Iris pigment epithelial cell (primary cell): ENCODE measurements at places on chromosomes 4 and X.
A peak's percentile ranks its signal among the peaks of the same experiment; 100 is the strongest.

GRCh38 chr4:156197216-156197615 lies 243.6 kb upstream of the CTSO start:
- no peak for DNase-seq

- DNase-seq = peak; percentile 77
These were observed 41.1 kb downstream of the ZFX start for GRCh38 chrX:24190500-24191156.

DNA sequence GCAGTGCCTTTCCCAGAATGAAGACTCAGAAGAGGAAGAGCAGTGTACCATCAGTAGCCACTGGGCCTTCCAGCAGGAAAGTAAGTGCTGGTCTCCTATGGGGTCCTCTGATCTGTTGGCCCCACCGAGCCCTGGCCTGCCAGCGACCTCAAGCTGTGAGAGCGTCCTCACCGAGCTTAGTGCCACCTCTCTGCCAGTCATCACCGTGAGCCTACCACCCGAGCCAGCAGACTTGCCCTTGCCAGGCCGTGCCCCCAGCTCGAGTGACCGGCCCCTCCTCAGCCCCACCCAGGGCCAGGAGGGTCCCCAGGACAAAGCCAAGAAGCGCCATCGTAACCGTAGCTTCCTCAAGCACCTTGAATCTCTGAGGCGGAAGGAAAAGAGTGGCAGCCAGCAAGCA lies 69.7 kb downstream of the STARD8 start:
- no peak for DNase-seq

- DNase-seq = no peak
These were observed 1263.1 kb downstream of the PCDH7 start for GRCh38 chr4:31983246-31983645.

DNA sequence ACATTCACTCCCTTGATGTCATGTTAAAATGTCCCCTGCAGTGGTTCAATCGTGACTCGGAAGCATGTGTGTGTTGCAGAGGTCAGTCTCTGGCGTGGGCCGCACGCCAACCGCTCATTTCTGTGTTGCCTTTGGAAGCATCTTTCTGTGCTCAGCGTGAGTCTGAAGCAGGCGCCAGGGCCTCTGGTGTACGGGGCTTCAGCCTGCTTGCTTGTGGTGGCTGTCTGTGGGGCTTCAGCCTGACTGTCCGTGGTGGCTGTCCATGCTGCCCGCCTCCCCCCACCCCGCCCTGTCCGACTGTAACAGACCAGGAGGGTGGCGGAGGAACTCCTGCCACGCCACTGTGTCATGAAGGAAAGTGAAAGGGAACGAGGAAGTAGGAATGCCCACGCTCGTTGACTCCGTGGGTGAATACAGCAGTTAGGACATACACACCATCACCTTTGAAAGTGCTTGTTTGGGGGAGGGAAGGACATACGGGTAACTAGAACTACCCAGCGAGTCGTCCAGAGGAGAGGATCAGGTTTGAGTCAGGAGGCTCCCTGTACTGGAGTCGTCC lies 14.7 kb upstream of the CLCN4 start:
- no peak for DNase-seq

GRCh38 chr4:168879188-168879587 lies 130.9 kb downstream of the CBR4 start:
- DNase-seq = no peak

DNA sequence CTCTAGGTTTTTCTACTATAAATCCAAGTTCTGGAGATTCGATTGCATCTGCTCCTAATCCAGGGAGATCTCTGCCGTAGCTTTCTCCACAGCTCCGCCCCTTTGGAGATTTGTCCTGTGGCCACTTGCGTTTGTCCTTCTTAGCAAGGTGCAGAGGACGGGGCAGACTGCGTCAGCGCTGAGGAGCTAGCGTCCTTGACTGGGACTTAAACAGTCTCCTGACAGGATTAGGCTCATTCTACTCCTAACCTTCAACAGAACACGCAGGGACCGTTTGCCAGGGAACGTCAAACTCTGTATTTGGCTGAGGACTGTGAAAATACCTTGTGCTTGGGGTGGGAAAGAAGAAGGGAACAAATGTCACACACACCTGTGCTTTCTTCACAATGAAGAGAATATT lies 38.6 kb downstream of the SORBS2 start:
- DNase-seq = no peak

DNA sequence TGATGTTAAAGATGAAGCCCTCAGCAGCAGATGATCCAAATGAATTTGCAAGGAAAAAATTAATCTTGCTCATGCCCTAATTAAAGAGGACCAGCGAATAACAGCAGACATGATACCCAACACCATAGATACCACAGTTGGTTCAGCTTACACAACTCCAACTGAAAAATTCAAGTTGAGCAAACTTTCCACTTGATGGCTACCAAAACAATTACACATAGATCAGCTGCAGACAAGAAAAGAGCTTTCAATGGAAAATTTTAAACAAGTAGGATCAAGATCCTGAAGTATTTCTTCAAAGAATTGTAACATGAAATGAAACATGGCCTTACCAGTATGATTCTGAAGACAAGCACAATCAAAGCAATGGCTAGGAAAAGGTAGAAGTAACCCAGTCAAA lies 90.0 kb downstream of the KLHL13 start:
- no peak for DNase-seq

DNA sequence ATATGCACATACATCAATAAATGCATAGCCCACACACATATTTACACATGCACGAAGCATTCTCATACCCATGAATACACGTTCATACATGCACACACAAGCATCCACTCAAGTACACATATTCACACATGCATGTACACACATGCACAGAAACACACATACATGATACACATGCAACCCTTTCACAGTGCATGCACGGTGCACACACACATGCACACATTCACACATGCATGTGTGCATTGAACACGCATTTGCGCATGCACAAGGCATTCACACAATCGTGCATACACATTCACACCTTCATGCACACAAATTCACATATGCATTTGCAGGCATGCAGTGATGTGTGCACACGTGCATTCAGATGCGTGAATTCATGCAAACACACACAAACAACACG lies 324.5 kb downstream of the DHRSX start:
- DNase-seq = no peak

- peak; percentile 65 for DNase-seq
These were observed at the start of gene YIPF6 for GRCh38 chrX:68498508-68499379. TSS of gene YIPF6 (plus strand) at chrX:68499051. CDS start at chrX:68499067, 16 bp downstream.

GRCh38 chrX:129714581-129714980 lies 24.2 kb upstream of the XPNPEP2 start:
- DNase-seq = no peak

GRCh38 chrX:15864023-15864422 lies 9.4 kb upstream of the AP1S2 start:
- no peak for DNase-seq

DNA sequence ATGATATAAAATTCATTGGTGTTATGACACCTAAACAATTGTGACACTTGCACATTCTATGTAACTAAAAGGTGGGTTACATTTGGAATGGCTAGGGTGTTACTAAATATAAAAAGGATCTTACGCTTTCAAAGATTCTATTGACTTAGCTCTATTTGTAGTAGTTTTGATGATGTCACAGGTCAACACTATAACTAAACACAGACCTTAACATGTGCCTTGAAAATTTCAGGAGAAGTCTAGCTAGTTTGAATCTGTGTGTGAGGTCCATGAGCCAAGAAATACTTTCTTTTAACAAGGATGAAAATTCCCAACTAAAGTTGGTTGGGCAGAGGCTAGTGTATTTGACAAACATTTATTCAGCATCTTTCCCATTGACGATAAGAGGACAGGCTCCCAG lies 298.0 kb downstream of the GPAT3 start:
- DNase-seq = no peak

DNA sequence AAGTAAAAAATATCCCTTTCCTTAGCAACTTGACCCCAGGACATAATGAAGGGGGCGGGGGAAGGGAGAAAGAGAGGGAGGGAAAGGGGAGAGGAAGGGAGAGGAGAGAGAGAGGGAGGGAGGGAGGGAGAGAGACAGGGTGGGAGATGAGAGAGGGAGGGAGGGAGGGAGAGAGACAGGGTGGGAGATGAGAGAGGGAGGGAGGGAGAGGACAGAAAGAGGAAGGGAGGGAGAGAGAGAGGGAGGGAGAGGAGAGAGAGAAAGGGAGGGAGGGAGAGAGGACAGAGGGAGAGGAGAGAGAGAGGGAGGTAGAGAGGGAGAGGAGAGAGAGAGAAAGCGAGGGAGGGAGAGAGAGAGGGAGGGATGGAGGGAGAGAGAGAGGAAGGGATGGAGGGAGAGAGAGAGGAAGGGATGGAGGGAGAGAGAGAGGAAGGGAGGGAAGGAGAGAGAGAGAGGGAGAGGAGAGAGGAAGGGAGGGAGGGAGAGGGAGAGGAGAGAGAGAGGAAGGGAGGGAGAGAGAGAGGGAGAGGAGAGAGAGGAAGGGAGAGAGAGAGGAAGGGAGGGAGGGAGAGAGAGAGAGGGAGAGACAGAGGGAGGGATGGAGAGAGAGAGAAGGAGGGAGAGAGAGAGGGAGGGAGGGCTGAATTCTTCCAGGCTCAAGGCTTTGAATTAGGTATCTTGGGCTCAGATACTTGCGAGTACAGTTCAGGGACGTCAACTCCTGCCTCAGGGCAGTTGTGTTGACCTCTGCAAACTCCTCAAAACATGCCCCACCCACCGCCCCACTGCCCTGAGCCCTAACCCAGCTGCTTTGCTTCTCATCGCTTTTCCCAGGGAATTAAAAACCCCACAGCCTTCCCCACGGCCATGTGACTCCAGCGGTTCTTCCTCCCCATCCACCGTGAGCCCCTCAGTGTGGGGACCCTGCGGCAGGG lies 40.0 kb upstream of the ADRA2C start:
- no peak for DNase-seq

DNA sequence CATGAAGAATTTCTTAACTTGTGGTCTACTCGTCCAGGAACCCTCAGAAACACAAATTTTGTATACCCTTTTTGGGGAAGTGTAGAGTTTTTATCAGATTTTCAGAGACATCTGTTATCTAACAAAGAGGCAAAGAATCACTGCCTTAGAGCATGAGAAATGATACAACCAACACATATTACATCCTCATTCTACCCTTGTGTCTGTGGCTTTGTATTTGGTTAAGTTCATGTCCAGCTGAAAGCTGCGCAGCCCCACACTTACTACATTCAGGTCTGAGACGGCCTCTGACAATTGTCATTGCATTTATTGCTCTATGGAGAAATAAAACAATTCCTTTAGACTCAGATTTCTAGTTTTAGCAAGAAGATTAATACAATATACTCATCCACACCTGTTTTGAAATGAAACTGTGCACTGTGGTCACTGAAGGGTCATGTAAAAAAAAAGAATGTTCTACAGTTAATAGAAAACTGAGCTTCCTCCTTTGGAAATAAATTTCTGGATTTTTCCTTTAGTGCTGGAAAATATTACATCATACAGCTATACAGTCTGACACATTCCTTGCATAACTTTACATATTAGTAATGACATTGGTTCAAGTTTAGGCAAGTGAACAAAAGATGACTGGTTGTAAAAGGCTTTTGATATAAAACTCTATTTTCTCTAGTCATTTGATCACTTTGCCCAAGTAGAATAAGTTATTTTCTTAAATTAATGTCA lies 39.8 kb downstream of the GLRB start:
- peak; percentile 78 for DNase-seq

GRCh38 chrX:129642641-129643040 lies 12.1 kb downstream of the APLN start:
- DNase-seq = no peak

GRCh38 chr4:143337600-143338287 lies 1.1 kb downstream of the GAB1 start:
- peak; percentile 66 for DNase-seq

GRCh38 chr4:79025170-79025569 lies 85.9 kb upstream of the PAQR3 start:
- DNase-seq = no peak

GRCh38 chr4:105607876-105608275 lies 55.5 kb downstream of the ARHGEF38 start:
- no peak for DNase-seq

- no peak for DNase-seq
These were observed 87.8 kb downstream of the DHX15 start for GRCh38 chr4:24496597-24496996.

DNA sequence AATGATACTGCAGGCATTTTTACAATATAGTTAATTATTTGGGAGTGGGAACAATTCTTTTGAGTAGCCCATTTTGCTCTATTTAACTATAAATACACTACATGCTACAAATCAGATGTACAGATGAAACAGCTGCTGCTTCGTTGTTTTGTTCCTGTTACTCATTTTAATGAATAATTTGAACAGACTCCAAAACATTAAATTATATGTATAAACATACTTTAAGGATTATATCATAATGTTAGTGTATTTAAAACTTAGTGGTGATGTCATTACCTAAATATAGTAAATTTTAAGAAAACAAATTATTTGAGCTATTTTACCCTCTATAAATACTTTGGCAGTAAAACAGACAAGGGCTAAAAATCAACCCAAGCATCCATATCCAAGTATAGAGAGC lies 60.7 kb downstream of the GAB1 start:
- no peak for DNase-seq

DNA sequence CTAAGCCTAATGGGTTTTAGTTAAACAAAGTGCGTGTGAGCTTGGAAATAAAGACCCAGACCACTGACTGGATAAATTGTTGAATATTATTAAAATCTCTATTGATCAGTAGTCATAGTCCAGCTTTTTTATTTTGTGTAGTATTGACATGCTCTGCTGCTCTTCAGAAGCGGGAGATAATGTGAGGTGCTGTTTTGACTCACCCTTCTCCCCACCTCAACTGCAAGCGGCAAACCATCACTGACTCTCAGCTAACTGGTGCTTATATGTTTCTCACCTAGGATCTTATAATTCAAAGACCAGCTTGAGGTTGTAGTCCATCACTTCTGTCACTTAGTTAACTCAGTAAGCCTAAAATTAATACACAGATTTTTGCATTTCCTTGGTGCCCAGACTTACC lies 72.2 kb downstream of the COMMD8 start:
- no peak for DNase-seq

GRCh38 chr4:92234393-92235176 lies 69.2 kb upstream of the GRID2 start:
- peak; percentile 99 for DNase-seq

DNA sequence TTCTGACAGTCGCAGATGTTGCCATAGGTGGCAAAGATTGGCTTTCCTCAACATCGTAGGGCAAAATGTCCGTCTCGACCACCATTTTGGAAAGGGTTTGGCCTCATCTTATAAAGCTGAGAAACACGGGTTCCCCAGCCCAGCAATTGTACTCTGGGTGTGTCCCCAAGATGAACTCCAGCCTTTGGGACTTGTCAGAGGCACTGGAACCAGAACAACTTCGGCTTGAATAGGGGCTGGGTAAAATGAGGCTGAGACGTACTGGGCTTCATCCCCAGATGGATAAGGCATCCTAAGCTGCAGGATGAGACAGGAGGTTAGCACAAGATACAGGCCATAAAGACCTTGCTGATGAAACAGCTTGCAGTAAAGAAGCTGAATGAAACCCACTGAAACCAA lies 151.9 kb downstream of the CRLF2 start:
- DNase-seq = no peak

DNA sequence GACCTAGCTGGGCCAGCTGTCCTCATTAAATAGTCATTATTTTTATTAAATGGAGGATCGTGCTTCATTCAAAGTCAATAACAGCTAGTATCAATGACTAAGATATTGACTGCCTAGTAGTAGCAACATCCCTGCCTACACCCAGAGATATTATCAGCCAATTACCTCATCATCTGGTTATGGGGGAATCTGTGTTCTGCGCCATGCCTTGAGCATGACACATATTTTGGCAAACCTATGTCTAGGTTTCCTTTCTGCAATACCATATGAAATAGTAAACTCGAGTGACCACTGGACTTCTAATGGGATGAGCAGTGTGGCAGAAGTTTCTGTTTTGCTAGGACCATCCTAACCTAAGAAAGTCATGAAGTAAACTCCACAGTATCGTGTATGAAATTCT lies 50.0 kb upstream of the AADAT start:
- peak; percentile 66 for DNase-seq
